ENCODE measurements at places on chromosomes 11 and 22. TPM values are rescaled to one million over a fixed set of nuclear protein-coding genes. Genes with fewer than 3 reads are reported as not detected.

OR5B21 gene
- not detected for polyA plus RNA-seq

CDC45 gene
- polyA plus RNA-seq, result 9.7 TPM

USH1C gene
- polyA plus RNA-seq, result 114 TPM

DNAJB7 gene
- not detected for polyA plus RNA-seq

MRE11 gene
- polyA plus RNA-seq, result 6.7 TPM

DEUP1 gene
- polyA plus RNA-seq, result not detected

SCN3B gene
- polyA plus RNA-seq, result not detected

KCNJ1 gene
- not detected for polyA plus RNA-seq

ZP1 gene
- polyA plus RNA-seq, result not detected

SLC5A1 gene
- 2.4 TPM for polyA plus RNA-seq

RFPL2 gene
- polyA plus RNA-seq, result not detected

GSTT2B gene
- polyA plus RNA-seq, result 6.7 TPM

RPLP2 gene
- polyA plus RNA-seq, result 1,777 TPM

STT3A gene
- 10.8 TPM for polyA plus RNA-seq

CHCHD10 gene
- 286 TPM for polyA plus RNA-seq

C11orf97 gene
- not detected for polyA plus RNA-seq

FAM227A gene
- not detected for polyA plus RNA-seq

CATSPERZ gene
- polyA plus RNA-seq, result 1.4 TPM

OR8D1 gene
- not detected for polyA plus RNA-seq

FGF4 gene
- not detected for polyA plus RNA-seq

CRKL gene
- 21.3 TPM for polyA plus RNA-seq

OR4A16 gene
- not detected for polyA plus RNA-seq

PAMR1 gene
- 1.8 TPM for polyA plus RNA-seq

AQP11 gene
- 2.4 TPM for polyA plus RNA-seq

Data from sigmoid colon (tissue), 7 donors.